CD4-positive, alpha-beta T cell treated with Interleukin-6 for 4 hours (primary cell): ENCODE measurements at places on chromosomes 6 and 20.

GRCh38 chr20:2890742-2891141 lies 17.5 kb downstream of the PTPRA start:
- DNase-seq, result no peak

- DNase-seq, result no peak
Observed at GRCh38 chr20:35884541-35884865, 69.8 kb downstream of the SCAND1 start.

- no peak for DNase-seq
Observed at GRCh38 chr6:109315341-109316110, 66.7 kb downstream of the CD164 start.

- no peak for DNase-seq
Observed at GRCh38 chr6:165545806-165546205, 117.2 kb downstream of the PDE10A start.

DNA sequence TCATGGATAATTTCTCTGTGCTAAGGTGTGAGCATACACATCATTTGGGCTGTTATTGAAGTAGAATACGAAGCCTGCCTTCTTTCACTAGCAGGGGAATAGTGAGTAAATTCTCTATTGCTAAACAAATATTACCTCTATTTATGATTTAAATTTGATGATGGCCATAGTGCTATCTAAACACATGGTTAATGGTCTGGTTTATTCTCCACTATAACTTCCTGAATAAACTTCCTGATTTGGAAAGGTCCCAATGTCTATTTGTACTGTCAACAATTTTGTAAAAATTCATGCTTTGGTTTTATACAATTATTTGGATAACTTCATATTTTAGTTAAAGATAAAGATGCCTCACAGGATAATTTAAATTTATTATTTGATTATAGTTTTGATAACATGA lies 400.8 kb downstream of the ARHGAP18 start:
- no peak for DNase-seq

- no peak for DNase-seq
Observed at GRCh38 chr20:47373206-47373733, 16.8 kb upstream of the ZMYND8 start.

DNA sequence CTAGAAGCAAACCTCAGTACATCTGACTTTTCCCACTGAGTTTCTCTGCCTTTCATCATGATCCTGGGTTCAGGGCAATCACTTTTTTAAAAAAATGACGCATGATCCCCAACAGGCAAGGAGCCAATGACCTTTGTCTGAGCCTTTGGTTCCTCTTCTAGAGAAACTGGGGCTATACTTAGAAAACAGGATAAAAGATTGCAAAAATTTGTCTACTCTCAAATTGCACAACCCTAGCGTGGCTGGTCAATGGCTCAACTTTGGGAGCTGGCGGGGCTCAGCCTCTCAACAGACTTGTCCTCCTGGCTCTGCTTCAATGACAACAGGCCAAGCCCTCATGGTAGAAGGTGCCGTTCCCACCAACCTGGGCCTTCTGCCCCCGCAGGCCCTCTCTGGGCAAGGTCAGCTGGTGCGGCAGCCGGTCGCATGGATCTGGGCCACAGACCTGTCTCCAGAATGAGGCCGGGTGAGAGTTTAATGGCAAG lies 48.7 kb downstream of the PDYN start:
- DNase-seq, result no peak

- no peak for DNase-seq
Observed at GRCh38 chr20:34621383-34622367, 55.2 kb downstream of the PIGU start.

DNA sequence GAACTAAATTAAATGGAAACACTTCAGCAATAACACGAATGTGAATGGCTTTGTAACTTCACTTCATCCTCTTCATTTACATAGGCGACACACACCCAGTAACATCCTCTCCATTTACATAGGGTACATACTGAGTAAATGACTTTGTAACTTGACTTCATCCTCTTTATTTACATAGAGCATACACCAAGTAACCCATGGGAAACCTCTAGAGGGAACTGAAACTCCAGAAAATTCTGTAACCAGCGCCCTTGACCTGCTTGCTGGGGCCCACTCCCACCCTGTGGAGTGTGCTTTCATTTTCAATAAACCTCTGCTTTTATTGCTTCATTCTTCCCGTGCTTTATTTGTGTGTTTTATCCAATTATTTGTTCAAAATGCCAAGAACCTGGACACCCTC lies 81.6 kb upstream of the OPRM1 start:
- no peak for DNase-seq
